ENCODE measurements at places on chromosomes 3 and 15.

DNA sequence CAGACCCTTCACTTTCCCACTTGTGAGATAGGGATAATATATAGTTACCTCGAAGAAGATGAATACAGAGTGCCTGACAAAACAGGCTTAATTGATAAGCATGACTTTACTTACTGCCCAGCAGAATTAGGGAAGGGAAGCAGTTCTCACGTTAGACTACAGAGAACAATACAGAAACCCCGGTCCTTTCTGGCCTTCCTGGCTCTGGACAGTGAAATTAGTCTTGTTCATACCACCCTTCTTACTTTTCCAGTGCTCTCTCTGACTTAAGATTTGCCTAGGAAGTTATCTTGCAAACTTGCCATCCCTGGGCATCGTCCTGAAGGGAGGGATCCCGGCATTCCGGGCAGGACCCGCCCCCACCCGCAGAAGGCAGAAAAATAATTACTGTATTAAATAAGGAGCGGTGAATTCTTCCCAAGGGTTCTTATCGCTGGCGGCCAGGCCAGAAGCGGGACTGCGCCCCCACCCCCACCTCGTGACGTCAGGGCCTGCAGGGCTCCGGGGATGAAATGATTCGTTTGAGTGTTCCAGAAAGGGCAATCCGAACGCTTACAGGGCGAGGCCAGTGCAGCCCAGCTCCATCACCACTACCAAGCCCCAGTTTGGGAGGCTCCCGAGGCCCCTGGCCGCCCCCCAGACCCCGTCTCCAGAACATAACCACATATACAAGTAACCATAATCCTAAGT, 8.4 kb downstream of the SOX2 start:
- no peak overlapping the region for H3K4me3 ChIP-seq
- no peak for DNase-seq
- H3K27ac ChIP-seq, result no peak overlapping the region
- H3K36me3 ChIP-seq, result peaks cover 8% of the 10 kb centered on the region
- H3K4me1 ChIP-seq, result no peaks in the 10 kb centered on the region
- peaks cover 99% of the 10 kb centered on the region for H3K27me3 ChIP-seq

DNA sequence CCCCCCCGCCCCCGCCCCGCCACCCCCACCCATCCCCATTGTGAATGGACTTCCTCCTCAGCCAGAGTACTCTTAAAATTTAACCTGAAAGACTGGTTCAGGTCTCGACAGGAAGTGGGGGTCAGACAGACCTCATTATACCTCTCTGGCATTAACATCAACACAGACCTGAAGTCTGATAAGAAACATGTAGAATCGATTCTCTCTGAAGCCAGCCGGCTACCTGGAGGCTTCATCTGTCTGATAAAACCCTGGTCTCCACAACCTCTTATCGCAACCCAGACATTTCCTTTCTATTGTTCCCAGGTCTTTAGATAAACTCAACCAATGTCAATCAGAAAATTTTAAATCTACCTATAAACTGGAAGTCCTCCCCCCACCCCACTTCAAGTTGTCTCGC, 42.6 kb downstream of the SLCO2A1 start:
- H3K27ac ChIP-seq, result no peak overlapping the region
- H3K4me3 ChIP-seq, result no peak overlapping the region
- no peaks in the 10 kb centered on the region for H3K4me1 ChIP-seq
- H3K36me3 ChIP-seq, result no peaks in the 10 kb centered on the region
- H3K27me3 ChIP-seq, result peaks cover 45% of the 10 kb centered on the region
- DNase-seq, result no peak

- no peak for DNase-seq
- H3K27ac ChIP-seq, result no peak overlapping the region
- H3K27me3 ChIP-seq, result no peaks in the 10 kb centered on the region
Observed at GRCh38 chr3:188084752-188085583, 69.0 kb upstream of the LPP start.

DNA sequence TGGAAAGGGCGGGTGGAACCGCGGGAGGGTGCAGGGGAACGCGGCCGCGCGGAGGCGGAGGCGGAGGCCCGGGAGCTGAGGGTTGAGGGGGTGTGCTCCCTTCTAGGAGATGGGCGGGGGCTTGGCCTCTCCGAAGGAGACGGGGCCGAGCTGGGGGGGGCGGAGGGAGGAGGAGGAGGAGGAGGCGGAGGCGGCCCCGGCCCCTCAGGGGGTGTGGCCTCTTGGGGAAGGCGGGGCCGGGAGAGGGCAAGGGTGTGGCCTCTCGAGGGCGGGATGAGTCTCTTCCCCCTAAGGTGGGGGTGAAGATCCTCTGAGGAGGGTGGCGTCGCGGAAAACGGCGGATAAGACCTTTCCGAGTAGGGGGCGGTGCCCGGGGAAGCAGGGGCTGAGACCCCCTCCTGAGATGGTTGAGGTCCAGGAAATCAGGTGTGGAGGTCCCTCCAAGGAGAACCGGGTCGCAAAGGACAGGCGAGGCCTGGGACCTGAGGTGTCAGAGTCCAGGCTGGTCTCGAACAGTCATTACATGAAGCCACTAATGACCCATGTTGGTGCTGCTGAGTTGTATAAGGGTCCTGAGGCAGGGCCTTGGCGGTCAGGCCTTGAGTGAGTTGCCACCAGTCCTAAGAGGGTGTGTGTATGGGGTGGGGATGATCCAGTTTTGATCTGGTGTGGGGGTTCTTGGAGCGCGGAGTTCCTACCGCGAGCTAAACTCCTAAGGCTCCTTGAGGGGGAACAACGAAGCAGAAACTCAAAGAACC, 759 bp downstream of the WDR6 start:
- no peaks in the 10 kb centered on the region for H3K27me3 ChIP-seq
- DNase-seq, result peak; percentile 69
- peak overlapping the region; percentile 97 for H3K27ac ChIP-seq
- peaks cover 26% of the 10 kb centered on the region for H3K4me1 ChIP-seq

GRCh38 chr15:77865701-77866100, 211.8 kb downstream of the TBC1D2B start:
- no peaks in the 10 kb centered on the region for H3K4me1 ChIP-seq
- H3K36me3 ChIP-seq, result no peaks in the 10 kb centered on the region
- H3K4me3 ChIP-seq, result no peak overlapping the region
- peaks cover 44% of the 10 kb centered on the region for H3K27me3 ChIP-seq
- no peak for DNase-seq
- H3K27ac ChIP-seq, result no peak overlapping the region

DNA sequence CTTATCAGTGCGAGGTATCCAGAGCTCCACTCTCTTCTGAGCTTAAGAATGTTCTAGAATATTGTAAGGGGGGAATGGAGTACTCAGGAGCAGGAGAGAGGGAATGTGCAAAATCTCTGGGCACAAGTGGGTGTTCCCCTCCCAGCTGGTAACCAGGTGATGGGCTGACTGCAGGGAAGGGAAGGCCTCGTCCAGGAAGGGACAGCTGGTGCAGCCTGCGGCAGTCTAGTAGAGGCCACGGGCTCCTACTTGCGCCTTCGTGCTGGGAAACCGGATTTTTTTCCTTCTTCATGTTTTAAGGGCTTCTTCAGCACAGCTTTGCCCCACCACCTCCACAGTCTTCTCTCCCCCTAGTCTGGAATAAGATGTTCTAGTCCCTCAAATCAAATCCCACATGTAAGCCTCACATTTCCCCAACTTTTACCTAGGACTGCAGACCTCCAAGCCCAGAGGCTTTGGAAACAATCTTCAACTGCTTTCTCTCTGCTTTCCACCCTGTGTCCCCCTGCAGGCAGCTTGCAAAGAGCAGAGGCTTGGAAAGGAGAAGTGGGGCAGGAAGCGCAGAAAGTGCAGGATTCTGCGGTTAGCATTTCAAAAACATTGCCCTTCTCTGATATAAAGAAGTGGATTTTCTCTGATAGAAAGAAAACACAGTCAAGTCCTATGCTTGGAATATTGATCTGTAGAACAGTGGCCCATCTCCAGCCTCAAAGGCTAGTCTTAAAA, 11.9 kb upstream of the CGNL1 start:
- no peaks in the 10 kb centered on the region for H3K27me3 ChIP-seq
- H3K4me1 ChIP-seq, result no peaks in the 10 kb centered on the region

- no peaks in the 10 kb centered on the region for H3K36me3 ChIP-seq
- H3K4me1 ChIP-seq, result no peaks in the 10 kb centered on the region
- no peak for DNase-seq
- no peaks in the 10 kb centered on the region for H3K27me3 ChIP-seq
- no peak overlapping the region for H3K4me3 ChIP-seq
- H3K27ac ChIP-seq, result no peak overlapping the region
Observed at GRCh38 chr15:66560856-66561525, 4.8 kb downstream of the LCTL start.

- no peaks in the 10 kb centered on the region for H3K27me3 ChIP-seq
- no peak overlapping the region for H3K27ac ChIP-seq
- DNase-seq, result no peak
- H3K4me1 ChIP-seq, result no peaks in the 10 kb centered on the region
- no peak overlapping the region for H3K4me3 ChIP-seq
- no peaks in the 10 kb centered on the region for H3K36me3 ChIP-seq
Observed at GRCh38 chr3:60421749-60422446, 829.4 kb downstream of the FHIT start.

- H3K36me3 ChIP-seq, result no peaks in the 10 kb centered on the region
Observed at GRCh38 chr15:55168350-55168974, 28.3 kb downstream of the RSL24D1 start.

GRCh38 chr3:129345971-129346370, 67.3 kb downstream of the HMCES start:
- no peak for DNase-seq
- no peaks in the 10 kb centered on the region for H3K36me3 ChIP-seq
- H3K4me3 ChIP-seq, result no peak overlapping the region
- no peak overlapping the region for H3K27ac ChIP-seq
- peaks cover 50% of the 10 kb centered on the region for H3K27me3 ChIP-seq

GRCh38 chr15:32861761-32862160, 144.0 kb downstream of the GREM1 start:
- H3K27me3 ChIP-seq, result no peaks in the 10 kb centered on the region
- DNase-seq, result no peak
- H3K4me1 ChIP-seq, result peaks cover 5% of the 10 kb centered on the region
- no peak overlapping the region for H3K27ac ChIP-seq

GRCh38 chr3:59824876-59825275, 775.1 kb upstream of the CFAP20DC start:
- DNase-seq, result no peak
- no peak overlapping the region for H3K27ac ChIP-seq
- no peaks in the 10 kb centered on the region for H3K36me3 ChIP-seq
- no peak overlapping the region for H3K4me3 ChIP-seq

DNA sequence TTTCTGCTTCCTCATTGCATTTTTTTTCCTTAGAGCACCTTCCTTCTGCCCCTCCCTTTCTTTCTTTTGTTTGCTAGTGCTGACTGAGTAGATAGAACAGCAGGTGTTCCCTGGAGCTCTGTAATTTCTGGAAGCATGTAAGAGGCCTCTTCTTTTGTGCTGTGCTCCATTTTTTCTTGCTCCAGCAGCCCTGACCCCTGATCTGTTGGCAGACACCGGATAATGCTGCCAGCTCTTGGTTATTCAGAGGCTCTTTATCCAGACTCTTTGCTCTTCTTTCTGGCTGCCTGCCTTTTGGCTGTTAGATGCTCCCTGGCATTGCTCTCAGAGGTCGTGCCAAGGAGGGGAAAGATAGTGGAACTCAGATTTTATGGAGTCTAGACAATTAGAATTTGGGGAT, 104.4 kb upstream of the RBMS3 start:
- H3K4me3 ChIP-seq, result no peak overlapping the region
- no peak for DNase-seq
- no peak overlapping the region for H3K27ac ChIP-seq
- no peaks in the 10 kb centered on the region for H3K36me3 ChIP-seq

GRCh38 chr3:50412231-50412754, 53.0 kb upstream of the TMEM115 start:
- H3K4me3 ChIP-seq, result no peak overlapping the region
- DNase-seq, result no peak
- H3K36me3 ChIP-seq, result no peaks in the 10 kb centered on the region
- H3K4me1 ChIP-seq, result peaks cover 19% of the 10 kb centered on the region

DNA sequence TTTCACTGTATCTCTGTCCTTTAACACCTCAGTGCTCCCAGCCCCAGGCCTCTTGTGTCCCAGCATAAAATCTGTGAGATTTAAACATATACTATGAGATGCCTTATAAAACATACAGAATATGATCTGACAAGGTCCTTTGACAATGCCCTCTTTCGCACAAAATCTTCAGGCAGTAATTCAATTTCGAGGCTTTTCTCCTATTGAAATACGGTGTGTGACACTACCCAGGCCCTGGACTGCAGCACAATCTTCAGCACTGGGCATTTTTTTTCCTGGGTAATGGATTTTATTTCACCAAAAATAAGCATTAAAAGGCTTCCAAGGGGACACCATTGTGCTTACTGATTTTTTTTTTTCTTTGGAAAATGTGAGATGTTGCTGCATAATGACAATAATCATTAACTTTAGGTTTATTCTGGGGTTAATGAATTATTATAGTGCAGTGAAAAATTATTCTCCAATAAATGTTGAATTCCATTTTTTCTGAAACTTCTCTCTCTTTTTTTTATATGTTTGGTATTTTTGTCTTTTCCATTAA, 40.9 kb upstream of the FAM3D start:
- no peak overlapping the region for H3K4me3 ChIP-seq
- peaks cover 10% of the 10 kb centered on the region for H3K27me3 ChIP-seq
- DNase-seq, result no peak
- H3K36me3 ChIP-seq, result no peaks in the 10 kb centered on the region
- H3K4me1 ChIP-seq, result no peaks in the 10 kb centered on the region

DNA sequence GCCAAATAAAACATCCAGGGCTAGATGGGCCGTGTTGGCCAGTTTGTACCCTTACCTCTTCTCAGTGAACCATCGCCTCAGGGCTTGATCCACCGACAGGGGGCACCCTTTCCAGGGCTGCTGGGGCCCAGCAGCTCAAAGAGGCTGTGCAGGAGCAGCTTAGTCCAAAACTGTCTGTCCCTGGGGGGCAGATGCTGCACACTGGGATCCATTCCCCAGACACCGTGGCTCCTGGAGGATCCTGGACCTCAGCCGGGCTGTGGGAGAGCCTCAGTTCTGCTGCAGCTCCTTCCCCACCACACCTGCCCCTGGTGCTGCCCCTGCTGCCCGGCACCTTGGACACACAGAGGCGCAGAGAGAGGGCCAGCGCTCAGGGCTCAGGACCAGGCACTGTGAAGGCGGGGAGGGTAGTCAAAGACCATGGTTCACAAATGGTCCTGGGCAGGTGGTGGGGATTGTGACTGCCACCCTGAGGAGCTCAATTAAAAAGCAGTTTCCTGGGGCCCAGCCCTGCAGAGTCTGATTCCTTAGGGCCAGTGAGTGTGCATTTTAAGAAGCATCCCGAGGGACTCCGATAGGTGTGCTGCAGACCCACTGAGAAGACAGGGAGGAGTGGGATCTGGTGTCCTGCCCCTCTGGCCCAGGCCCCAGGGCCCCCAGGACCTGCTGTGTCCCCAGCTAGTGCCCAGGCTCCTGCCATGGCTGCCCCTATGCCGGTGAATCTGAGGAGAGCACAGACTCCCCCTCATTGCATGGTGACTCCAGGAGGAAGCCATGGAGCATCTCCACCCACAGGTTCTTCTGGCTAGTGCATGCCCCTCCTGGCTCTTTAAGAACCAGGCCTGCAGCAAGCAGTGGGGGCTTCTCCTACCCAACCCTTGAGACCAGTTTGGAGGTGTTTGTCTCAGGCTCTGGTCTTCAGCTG, 86.5 kb upstream of the PRR20G start:
- no peak overlapping the region for H3K27ac ChIP-seq
- H3K36me3 ChIP-seq, result no peaks in the 10 kb centered on the region
- H3K27me3 ChIP-seq, result peaks cover 47% of the 10 kb centered on the region
- no peak overlapping the region for H3K4me3 ChIP-seq

GRCh38 chr3:125386811-125387210, 11.7 kb upstream of the ZNF148 start:
- H3K4me1 ChIP-seq, result peaks cover 13% of the 10 kb centered on the region
- DNase-seq, result no peak
- no peak overlapping the region for H3K4me3 ChIP-seq
- H3K36me3 ChIP-seq, result peaks cover 3% of the 10 kb centered on the region
- no peak overlapping the region for H3K27ac ChIP-seq

- peaks cover 75% of the 10 kb centered on the region for H3K27me3 ChIP-seq
- no peaks in the 10 kb centered on the region for H3K36me3 ChIP-seq
- no peaks in the 10 kb centered on the region for H3K4me1 ChIP-seq
- no peak for DNase-seq
- no peak overlapping the region for H3K4me3 ChIP-seq
Observed at GRCh38 chr15:68718468-68718867, 102.2 kb downstream of the ANP32A start.
